CD4-positive, alpha-beta T cell treated with Interleukin-6 at 100 ng/mL for 8 hours (primary cell): ENCODE measurements at places on chromosomes 2 and 18.
A peak's percentile ranks its signal among the peaks of the same experiment; 100 is the strongest.

DNA sequence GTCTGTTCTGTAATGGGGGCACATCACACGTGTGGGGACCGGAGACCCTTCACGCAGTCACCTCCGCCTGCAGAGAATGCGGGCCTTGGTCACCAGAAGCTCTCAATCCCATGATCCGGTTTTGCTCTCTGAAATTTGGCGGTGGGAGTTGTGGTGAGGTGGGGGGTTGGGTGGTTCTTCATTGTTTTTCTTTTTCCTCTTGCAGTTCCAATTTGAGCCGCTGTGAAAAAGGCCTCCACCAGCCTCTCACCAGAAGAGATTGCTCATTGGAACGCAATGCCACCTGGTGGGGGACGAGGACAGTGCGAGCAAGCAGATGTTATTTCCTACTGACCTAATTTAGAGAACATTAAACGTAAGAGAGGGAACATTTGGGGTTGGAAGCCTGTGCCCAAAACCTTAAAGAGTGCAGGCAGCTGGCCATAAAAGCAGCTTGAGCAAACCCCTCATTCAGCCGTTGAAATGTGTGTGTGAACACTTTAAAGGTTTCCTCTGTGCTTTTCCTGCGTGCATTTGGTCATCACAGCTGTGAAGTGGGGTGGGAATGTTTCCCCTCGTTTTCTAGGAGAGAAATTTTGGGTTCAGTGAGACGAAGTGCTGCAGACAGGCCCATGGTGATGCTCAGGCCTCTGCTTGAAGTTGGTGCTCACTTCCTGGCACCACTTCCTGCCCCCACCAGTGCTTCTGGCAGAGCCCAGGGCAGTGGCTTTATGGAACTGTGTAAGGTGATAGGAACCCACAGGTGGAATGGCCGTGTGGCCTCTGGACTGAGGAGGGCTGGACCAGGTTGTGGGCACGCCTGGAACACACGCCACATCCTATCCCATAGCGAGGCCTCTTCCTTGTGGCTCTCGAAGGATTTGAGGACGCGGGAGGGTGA is 61.7 kb downstream of the ZCCHC2 start:
- DNase-seq = peak; percentile 81

GRCh38 chr2:72940786-72941185 is 23.5 kb downstream of the EMX1 start:
- no peak for DNase-seq

DNA sequence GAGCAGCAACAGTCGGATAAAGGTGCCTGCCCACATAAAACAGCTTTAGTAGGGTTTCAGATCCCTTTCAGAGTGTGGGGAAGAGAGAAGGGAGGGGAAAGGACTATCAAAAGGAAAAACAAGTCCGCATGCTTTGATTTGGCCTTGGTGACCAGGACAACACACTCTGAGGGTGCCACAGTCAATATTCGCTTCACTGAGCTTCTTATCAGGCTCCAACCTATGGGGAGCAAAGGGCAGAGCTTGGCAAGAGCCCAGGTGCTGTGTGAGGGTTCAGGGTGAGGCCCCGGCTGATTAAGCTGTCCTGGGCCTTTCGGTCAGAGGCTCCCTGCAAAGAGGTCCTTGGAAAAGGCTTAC is 237.4 kb upstream of the SMAD2 start:
- no peak for DNase-seq

DNA sequence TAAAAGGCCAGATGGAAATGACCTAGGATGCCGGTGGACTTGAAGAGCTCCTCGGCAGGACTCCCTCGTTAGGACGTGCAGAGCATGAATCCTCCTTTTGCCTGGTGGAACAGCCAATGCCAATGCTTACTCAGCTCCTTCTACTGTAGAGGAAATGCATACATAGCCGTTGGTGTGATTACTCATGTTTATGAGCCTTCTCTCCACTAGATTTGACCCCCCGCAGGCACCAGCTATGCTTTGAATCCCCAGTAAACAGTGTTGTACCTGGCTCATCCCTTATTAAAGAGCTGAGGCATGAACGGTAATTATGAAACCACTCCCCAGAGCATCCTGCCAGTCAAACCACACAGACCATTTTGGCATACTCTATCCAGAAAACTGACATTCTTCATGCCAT is 172.8 kb downstream of the ANTXR1 start:
- no peak for DNase-seq

GRCh38 chr2:194166818-194167217 is 1490.2 kb upstream of the SLC39A10 start:
- DNase-seq = no peak

- DNase-seq = no peak
These were observed 65.4 kb downstream of the EPAS1 start for GRCh38 chr2:46362667-46363012.

GRCh38 chr2:223541546-223541945 is 60.6 kb downstream of the SCG2 start:
- DNase-seq = no peak

GRCh38 chr2:128466376-128466775 is 147.7 kb upstream of the HS6ST1 start:
- no peak for DNase-seq

DNA sequence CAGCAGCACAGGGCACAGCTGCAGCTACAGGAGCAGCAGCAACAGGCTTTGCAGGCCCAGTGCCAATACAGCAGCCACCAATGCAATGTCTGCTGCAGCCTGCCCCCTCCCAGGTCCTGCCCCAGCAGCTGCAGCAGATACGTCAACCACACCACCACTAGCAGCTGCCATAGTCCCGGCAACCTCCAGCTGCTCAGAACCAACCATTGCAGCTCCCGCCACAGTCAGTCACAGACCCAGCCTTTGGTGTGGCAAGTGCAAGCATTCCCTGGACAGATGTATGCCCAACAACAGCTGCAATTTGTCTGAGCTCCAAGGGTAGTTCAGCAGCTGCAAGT is 53.3 kb upstream of the TUBA3E start:
- no peak for DNase-seq

- no peak for DNase-seq
These were observed 120.1 kb upstream of the ZBTB14 start for GRCh38 chr18:5415665-5416064.

GRCh38 chr18:11284811-11285210 is 135.4 kb upstream of the PIEZO2 start:
- no peak for DNase-seq

DNA sequence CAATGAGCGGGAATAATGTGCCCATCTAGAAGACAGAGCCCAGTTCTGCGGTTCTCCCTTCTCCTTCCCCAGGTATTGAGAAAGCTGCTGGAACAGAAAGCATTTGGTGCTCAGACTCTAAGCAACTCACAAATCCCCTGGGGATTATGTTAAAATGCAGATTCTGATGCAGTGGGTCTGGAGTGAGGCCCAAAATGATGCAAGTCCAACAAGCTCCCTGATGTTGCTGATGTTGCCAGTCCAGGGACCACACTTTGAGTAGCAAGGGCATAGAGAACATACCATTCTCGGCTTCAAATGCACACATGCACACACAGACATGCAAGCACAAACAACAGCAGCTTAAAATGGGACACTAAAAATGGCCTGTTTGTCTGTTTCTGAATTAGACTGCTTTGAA is 274.8 kb upstream of the NCKAP5 start:
- no peak for DNase-seq

DNA sequence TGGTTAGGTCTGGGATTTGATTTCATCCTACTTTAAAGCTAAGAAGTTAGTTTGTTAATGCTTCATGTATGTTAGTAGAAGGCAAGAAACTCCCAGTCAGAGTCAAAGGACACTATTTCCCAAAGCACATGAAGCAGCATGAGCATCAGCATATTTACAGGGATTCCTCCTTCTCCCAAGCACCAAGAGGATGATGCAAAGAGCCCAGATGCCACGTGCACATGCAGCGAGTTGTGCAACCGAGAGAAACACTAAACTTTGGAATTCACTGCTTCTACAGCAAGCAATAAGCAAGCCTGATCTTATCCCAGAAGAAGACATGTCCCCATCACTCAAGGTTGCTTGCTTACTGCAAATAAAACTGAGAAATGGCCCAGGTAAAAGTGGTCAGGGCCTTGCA is 32.5 kb downstream of the CPO start:
- DNase-seq = no peak

- DNase-seq = no peak
These were observed 620.7 kb upstream of the ZEB2 start for GRCh38 chr2:145140658-145141057.

- no peak for DNase-seq
These were observed 97.6 kb downstream of the WDR7 start for GRCh38 chr18:56748698-56749268.

GRCh38 chr2:24343225-24343882 is 17.0 kb downstream of the ITSN2 start:
- DNase-seq = no peak
